ENCODE measurements at places on chromosomes 4 and X.
A peak's percentile ranks its signal among the peaks of the same experiment; 100 is the strongest.

GRCh38 chr4:87353592-87353991 is 30.9 kb upstream of the HSD17B13 start:
- DNase-seq: peak; percentile 61

DNA sequence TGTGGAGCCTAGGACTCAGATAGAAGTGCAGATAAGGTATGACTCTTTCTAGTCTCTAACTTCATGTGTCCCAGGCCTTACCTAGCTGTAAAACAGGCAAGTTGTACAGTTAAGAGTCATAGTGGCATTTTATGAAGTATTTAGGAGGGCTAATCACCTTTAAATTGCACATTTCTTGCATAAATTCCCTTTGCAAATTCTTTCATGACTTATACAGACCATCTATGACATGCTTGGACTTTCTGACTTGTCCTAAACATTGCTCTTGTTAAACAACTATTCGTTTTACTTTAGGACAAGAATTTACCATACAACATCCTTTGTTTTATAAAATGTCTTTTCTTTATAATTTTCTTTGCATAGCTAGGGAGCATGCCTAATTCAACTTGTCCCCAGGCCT is 7.8 kb upstream of the RRAGB start:
- no peak for DNase-seq

DNA sequence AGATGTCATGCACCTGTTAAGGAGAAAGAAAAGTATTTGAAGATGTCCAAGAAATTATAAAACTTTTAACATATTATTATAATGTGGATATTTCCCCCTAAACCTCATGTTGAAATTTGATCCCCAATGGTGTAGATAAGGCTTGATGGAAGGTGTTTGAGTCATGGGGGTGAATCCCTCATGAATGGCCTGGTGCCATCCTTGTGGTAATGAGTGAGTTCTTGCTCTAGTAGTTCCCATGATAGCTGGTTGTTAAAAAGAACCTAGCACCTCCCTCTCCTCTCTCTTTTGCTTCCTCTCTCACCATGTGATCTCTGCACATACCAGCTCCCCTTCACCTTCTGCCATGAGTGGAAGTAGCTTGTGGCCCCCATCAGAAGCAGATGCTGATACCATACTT is 176.6 kb upstream of the NR3C2 start:
- DNase-seq: no peak

DNA sequence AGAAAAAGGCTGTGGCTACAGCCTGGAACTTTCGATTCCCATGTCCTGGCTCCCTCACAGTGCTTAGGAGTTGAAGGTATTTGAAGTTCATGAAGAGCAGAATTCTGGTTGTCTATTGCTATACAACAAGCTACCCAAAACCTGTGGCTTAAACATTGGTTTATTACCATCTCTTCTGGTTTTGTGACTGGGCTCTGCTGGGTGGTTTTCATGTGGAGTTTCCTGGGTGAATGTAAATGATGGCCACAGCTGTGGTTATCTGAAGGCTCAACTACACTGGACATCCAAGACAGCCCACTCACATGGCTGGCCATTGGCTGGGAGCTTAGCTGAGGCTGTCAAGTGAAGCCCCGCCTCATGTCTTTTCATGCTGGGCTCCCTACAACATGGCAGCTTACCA is 7.2 kb upstream of the CCDC149 start:
- no peak for DNase-seq

- no peak for DNase-seq
These were observed 104.4 kb downstream of the WDFY3 start for GRCh38 chr4:84862064-84862463.

DNA sequence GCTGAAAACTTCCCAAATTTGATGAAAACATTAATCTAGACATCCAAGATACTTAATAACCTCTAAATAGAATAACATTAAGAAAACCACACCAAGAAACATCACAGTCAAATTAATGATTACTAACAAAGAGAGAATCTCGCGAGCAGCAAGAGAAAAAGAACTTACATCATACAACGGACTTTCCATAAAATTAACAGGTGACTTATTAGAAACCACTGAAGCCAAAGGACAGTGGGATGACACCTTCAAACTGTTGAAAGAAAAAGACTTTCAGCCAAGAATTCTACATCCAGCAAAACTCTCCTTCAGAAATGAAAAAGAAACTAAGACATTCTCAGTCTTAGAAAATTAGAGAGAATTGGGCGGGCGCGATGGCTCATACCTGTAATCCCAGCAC is 232.0 kb downstream of the SNCA start:
- DNase-seq: no peak

DNA sequence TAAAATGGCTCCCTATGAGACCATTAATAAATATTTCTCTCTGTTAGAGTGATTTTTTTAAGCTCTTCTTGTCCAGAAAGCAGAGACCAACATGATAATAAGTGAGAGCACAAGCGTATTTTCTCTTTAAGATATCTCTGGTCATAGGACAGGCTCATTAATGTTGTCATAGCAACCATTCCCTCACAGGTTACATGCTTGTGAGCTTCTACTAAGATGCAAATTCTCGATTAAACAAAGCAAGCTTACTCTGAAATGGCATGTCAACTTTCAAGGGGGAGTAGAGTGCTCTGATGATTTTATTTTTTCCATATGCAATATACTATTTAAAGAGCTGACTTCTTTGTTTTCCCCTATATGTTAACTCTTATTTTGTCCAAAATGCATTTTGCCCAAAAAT is 487.2 kb upstream of the LCORL start:
- no peak for DNase-seq

DNA sequence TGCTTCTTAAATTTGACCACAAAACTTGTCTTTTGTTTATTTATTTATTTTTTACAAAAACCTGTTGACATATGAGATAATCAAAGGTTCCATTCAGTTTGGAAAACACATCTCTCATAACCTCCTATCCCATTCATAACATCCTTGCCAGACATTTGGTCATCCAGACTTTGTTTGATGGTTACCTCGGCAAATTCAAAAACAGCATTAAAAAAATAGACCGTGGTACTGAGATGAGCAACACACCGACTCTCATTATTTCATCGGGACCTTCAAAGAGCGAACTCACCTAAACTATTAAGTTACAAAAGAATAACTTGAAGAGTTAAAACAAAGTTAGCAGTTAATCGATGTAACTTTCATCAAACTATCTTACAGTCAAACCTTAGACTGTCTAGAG is 85.8 kb upstream of the RPS6KA3 start:
- DNase-seq: no peak

GRCh38 chr4:158858410-158859199 is 89.8 kb downstream of the FNIP2 start:
- DNase-seq: no peak

DNA sequence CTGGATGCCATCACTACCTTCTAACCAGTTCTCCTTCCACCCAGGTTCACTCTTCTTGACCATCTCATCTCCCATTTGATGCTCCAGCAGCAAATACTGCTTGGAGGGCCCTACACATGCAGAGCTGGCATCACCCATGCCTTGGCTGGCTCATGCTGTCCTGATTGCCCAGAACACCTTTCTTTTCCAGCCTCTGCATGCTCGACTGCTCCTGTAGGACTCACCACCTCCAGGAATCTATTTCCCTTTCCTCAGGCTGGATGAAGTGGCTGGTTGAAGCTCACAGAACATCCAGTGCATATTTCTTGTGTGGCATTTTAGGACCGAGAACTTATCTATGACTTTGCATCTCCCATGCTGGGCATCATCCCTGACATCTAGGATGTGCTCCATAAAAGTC is 148.3 kb downstream of the CPEB2 start:
- no peak for DNase-seq

DNA sequence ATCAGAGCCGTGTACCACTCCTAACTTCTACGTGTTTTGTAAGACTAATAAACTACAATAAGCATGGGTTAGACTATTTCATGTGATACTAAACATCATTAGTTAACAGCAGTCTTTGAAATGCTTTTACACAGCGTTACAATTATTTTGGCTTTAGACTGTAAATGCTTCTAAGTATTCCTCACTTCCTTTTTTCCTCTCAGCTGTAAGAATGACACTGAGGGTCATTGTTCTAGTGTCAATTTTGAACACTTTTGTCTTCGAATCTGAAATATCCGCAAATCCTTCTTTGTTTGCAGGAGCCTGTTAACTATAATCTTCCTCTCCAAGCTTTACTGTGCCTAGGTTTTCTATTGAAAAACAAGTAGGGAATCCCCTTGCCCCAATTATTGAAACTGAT is 1.5 kb downstream of the ABCE1 start:
- no peak for DNase-seq

GRCh38 chr4:41844327-41844726 is 90.9 kb upstream of the TMEM33 start:
- DNase-seq: no peak

DNA sequence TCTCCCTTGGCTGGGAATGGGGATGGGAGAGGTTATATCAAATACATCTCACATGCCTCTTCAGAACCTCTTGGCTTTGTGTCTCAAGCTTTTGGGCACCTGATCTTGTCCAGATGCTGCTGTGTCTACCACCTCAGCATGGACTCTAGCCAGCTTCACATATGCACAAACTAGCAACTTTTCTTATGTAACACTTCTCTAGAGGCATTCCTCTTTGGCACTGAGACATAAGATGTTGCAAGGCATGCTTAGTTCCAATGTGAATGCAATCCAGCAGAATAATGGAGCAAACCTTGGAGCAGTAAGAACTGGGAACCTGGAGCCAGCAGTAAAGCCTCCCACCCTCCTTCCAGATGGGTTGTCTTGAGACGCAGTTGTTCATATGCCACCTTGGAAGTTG is 113.4 kb upstream of the TMEM47 start:
- no peak for DNase-seq

- DNase-seq: no peak
These were observed 394.8 kb upstream of the IGFBP7 start for GRCh38 chr4:57504797-57505530.

DNA sequence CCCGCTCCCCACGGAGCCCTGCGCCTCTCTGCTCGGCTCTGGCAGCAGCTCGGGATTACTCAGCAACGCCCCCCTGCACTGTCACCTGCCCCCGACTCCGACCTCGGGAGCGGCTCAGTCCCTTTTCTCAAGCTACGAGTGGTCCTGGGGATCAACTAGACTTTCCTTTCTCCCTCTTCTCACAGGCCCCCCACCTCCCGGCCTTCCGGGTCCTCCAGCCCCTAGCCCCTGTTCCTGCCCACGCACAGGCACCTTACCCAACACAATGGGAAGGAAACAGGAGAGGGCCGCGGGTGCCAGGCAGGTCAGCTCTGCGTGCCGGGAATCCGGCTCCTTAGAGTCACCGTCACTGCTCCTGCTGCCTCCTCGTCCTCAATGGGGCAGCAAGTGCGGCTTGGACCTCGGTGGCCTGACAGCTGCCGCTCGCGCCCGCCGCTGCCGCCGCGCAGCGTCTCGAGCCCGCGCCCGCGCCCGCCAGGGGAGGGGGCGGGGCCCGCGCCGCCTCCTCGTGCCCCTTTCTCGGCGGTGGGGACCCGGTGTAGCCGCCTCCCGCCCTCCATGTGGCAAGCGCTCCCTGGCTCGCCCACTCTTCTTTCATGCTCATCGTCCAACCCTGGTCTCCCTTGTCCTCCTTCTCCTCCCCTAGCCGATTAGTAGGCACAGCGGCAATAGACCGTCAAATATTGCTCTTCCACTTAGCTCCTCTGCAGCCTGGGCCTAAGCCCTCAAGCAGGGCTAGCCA is at the start of gene RAB9B:
TSS of gene RAB9B (minus strand) at position 455 of the 742 bp plus-strand sequence. CDS start 6,473 bp downstream, outside the sequence.
- peak; percentile 59 for DNase-seq

- no peak for DNase-seq
These were observed 29.5 kb downstream of the SH3TC1 start for GRCh38 chr4:8228319-8229250.

DNA sequence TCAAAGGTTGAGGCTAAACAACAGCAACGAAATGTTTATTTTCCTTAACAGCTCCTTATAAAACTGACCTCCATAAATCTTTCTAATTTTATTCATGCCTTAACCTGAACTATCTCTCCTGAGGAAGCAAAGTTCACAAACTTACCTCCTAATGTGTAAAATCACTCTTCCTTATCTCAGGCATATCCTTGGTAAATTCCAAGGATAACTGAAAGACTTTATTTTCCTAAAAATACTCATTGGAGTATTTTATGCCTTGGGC is 197.4 kb downstream of the NWD2 start:
- no peak for DNase-seq

GRCh38 chr4:182555997-182556418 is 312.8 kb downstream of the TENM3 start:
- DNase-seq: peak; percentile 80

GRCh38 chrX:19560611-19561010 is 45.3 kb upstream of the MAP3K15 start:
- DNase-seq: no peak

DNA sequence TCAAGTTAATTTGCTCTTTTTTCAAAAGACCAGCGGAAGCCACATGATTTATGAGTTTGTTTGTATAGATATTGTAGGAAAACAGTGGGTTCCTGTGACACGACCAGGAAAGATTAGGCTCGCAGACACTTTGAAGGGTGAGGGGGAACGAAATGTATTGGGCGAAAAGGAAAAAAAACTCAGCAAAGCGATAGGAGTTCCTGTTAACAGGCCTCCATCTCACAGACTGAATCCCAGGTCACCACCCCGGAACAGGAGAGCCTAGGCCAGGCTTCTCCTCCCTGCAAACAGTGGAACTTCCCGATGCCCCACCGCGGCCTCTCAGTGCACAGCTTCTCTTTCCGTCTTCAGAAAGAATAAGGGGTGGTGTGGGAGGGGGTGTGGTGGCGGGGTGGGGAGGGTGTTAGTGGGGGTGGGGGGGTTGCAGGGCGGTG is 181.8 kb upstream of the GPRIN3 start:
- no peak for DNase-seq

DNA sequence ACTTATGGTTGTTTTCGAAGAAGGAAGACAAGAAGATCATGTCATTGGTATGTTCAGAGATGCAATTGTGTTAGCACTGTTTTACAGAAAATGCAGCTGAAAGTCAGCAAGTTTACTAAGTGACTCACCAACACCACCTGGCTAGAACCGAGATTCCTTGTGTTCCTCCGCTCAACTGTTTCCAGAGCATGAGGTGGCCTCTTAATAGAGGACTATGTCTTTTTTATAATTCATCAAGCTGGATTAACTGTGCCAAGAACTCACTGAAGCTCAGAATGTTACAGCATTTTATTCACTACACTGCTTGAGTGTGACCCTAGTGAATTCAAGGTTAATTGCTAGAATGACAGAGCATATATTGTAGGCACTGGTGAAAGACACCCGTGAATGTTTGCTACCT is 1573.5 kb upstream of the TENM3 start:
- DNase-seq: no peak

DNA sequence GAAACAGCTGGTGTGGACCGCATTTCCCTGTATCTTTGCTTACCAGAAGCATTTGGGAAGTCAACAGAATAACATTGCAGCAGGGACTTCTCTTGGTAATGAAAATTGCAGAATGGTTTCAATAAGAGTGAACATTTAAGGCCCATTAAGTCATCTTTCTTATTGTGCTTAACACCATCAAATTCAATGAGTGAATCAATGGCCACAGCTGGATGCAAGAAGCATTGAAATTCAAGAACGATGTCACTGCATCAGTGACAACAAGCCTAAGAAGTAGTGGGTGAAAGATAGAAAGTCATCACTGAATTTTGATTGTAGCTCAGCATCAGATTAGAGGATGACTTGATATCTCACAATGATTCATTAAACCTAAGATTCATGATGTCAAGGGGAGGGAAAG is 93.9 kb upstream of the GPM6A start:
- no peak for DNase-seq

GRCh38 chr4:16187455-16187854 is 38.8 kb downstream of the TAPT1 start:
- no peak for DNase-seq

All from cardiac muscle cell (in vitro differentiated cells and primary cell).